ENCODE measurements at places on chromosomes 5 and 9. TPM values are rescaled to one million over a fixed set of nuclear protein-coding genes. Genes with fewer than 3 reads are reported as not detected.

Gene CTNND2
- 18.4 TPM for total RNA-seq

Gene PCDHB10
- total RNA-seq: 0.63 TPM

Gene SPATA6L
- total RNA-seq: 0.96 TPM

Gene TLX3
- not detected for total RNA-seq

Gene BARHL1
- not detected for total RNA-seq

Gene ROR2
- total RNA-seq: 0.74 TPM

- no peak for DNase-seq
Observed at GRCh38 chr5:89573345-89573744, 690.4 kb upstream of the MEF2C start.

DNA sequence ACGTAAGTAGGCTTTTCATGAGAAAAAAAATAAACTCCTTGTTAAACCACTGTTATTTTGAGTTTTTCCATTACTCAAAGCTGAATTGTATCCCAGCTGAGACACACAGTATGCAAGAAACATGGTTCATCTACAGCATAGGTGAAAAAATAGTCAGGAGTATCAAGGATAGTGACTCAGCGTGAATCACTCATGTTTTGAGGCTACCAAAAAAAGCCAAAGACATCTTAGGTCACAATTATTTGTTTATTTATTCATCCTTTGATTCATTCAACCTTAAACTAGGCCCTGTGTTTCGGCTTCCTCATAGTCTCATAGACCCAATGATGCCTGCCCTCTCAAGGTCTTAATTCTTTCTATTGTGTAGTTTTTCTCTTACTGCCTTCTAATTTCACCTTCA is 32.9 kb upstream of the STX17 start:
- no peak for DNase-seq

- DNase-seq: no peak
Observed at GRCh38 chr9:69131682-69132081, 42.4 kb upstream of the TJP2 start.

- no peak for DNase-seq
Observed at GRCh38 chr9:98518556-98518955, 190.2 kb downstream of the GABBR2 start.

Measured in left ventricle myocardium inferior (tissue), 1 donor.